ENCODE measurements at places on chromosomes 5 and 9. TPM values are rescaled to one million over a fixed set of nuclear protein-coding genes. Genes with fewer than 3 reads are reported as not detected.

DNA sequence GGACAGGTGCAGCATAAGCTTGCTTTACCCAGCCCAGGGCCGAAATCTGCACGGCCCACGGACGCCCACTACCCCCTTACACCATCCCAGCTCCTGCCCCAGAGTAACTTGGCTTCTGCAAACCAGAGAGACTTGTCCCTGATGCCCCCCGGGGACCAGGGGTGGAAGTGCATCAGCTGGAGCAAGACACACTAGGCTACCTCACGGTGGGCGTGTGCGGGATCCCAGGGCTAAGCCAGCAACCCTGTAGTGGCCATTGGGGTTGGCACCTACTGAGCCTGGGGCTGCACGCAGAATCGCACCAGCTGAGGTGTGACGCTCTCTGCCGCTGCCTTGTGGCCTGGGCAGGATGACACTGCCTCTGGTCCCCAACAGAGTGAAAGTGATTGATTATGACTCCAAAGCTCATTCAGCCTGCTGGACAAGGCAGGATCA, 6.1 kb upstream of the ZNF79 start:
- no peak overlapping the region for H3K27ac ChIP-seq
- no peak overlapping the region for H3K4me3 ChIP-seq
- no peaks in the 10 kb centered on the region for H3K27me3 ChIP-seq
- peaks cover 8% of the 10 kb centered on the region for H3K36me3 ChIP-seq
- no peak for DNase-seq

NINJ1 gene
- total RNA-seq: 33.7 TPM

MOB3B gene
- total RNA-seq: 14.6 TPM

ESM1 gene
- total RNA-seq: 0.23 TPM

- H3K4me1 ChIP-seq: peaks cover 6% of the 10 kb centered on the region
- H3K27ac ChIP-seq: no peak overlapping the region
- H3K36me3 ChIP-seq: peaks cover 13% of the 10 kb centered on the region
- H3K4me3 ChIP-seq: no peak overlapping the region
Measured at GRCh38 chr9:128887914-128888350, 6.0 kb downstream of the LRRC8A start.

UNC5A gene
- 0.11 TPM for total RNA-seq

BRD8 gene
- 89.0 TPM for total RNA-seq

DNAH5 gene
- total RNA-seq: 0.34 TPM

IL7R gene
- total RNA-seq: 0.25 TPM

DNA sequence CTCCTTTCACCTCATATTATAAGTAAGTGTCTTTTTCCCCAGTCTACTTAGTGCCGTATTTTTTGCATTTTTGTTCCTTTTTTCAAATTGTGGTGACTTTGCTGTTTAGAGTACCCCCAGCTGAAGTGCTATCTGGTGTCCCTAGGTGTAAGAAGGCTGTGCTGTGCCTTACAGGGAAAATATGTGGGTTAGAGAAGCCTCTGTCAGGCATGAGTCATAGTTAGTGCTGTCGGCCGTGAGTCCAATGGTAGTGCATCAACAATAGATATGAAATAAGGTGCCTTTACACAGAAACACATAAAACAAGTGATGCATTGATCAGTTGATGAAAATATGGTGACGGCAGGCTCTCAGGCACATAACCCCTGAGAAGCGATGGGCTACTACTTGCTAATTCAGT, 20.1 kb downstream of the SYK start:
- DNase-seq: no peak
- H3K36me3 ChIP-seq: peaks cover 5% of the 10 kb centered on the region
- no peak overlapping the region for H3K27ac ChIP-seq
- H3K4me1 ChIP-seq: no peaks in the 10 kb centered on the region
- no peak overlapping the region for H3K4me3 ChIP-seq

WNK2 gene
- 66.0 TPM for total RNA-seq

FCN2 gene
- not detected for total RNA-seq

GRCh38 chr5:96256795-96257470, 176.1 kb downstream of the PCSK1 start:
- H3K36me3 ChIP-seq: no peaks in the 10 kb centered on the region
- peak overlapping the region; percentile 44 for H3K27ac ChIP-seq
- no peak for DNase-seq
- no peak overlapping the region for H3K4me3 ChIP-seq
- no peaks in the 10 kb centered on the region for H3K27me3 ChIP-seq
- H3K4me1 ChIP-seq: peaks cover 20% of the 10 kb centered on the region

- H3K27me3 ChIP-seq: no peaks in the 10 kb centered on the region
- H3K4me3 ChIP-seq: no peak overlapping the region
Measured at GRCh38 chr9:117178596-117179375, 236.1 kb downstream of the ASTN2 start.

GRCh38 chr5:96885518-96886338, 9.4 kb downstream of the ERAP2 start:
- H3K4me3 ChIP-seq: no peak overlapping the region
- H3K4me1 ChIP-seq: peaks cover 12% of the 10 kb centered on the region
- no peak overlapping the region for H3K27ac ChIP-seq
- no peak for DNase-seq

GRCh38 chr5:147490989-147491388, 18.9 kb downstream of the DPYSL3 start:
- DNase-seq: no peak
- no peaks in the 10 kb centered on the region for H3K27me3 ChIP-seq
- no peak overlapping the region for H3K27ac ChIP-seq
- no peaks in the 10 kb centered on the region for H3K36me3 ChIP-seq
- no peak overlapping the region for H3K4me3 ChIP-seq

AMBP gene
- total RNA-seq: 0.22 TPM

DNA sequence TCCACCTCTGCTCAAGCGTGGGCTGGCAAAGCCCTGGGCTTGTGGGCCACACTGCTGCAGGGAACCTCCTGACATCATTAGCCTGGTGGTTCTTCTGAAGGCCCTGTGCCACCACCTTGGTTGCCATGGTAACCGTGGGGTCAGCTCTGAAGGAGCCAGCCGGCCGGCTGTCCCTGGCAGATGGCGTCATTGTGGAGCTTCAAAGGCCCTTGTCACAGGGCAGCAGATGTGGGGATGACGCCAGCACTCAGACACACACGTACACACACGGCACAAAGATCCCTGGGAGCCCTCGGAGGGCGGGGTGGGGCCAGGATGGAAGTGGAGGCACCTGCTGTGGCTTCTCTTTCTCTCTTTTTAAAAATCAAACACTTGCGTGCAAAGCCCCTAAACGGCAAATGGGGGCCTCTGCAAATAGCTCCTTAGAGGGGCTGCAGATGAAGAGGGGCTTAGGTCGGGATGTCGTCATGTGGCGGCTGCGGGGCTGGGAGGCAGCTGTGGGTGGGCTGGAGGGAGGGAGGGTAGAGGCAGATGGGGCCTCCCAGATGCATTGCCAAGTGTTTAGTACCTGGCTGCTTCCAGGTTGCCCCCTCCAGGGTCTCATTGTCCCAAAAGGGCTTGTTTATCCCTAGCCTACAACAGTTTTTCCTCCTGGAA, 19.5 kb upstream of the RPL26L1 start:
- H3K27me3 ChIP-seq: no peaks in the 10 kb centered on the region
- peaks cover 29% of the 10 kb centered on the region for H3K36me3 ChIP-seq
- no peak for DNase-seq
- peaks cover 21% of the 10 kb centered on the region for H3K4me1 ChIP-seq
- H3K27ac ChIP-seq: peak overlapping the region; percentile 56
- H3K4me3 ChIP-seq: no peak overlapping the region

DNA sequence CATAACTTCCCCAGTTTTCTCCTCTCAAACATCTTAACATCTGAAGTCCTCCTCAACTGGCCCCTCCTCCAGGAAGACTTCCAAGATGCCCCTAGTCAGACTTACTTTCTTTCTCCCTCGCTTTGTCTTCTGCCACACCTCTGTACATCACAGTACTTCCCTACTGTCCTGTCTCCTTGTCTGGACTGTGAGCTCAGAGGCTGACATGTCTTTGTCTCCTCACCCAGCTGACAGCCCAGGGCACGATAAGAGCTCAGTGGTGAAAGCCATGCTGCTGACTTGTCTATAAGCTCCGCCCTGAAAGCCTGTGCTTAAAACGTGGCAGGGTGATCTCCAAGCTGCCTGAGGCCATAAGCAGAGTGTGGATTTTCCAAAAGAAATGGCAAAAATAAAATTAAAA, 33.0 kb upstream of the SLC25A51 start:
- DNase-seq: no peak
- peaks cover 60% of the 10 kb centered on the region for H3K4me1 ChIP-seq
- no peaks in the 10 kb centered on the region for H3K27me3 ChIP-seq

DAB2 gene
- 58.1 TPM for total RNA-seq

- H3K27ac ChIP-seq: no peak overlapping the region
- H3K27me3 ChIP-seq: peaks cover 7% of the 10 kb centered on the region
- no peak overlapping the region for H3K4me3 ChIP-seq
- H3K36me3 ChIP-seq: no peaks in the 10 kb centered on the region
- no peak for DNase-seq
- H3K4me1 ChIP-seq: peaks cover 11% of the 10 kb centered on the region
Measured at GRCh38 chr5:66553916-66554575, 42.1 kb upstream of the MAST4 start.

C5orf52 gene
- not detected for total RNA-seq

TAF1L gene
- total RNA-seq: not detected

- H3K27ac ChIP-seq: no peak overlapping the region
- peaks cover 13% of the 10 kb centered on the region for H3K4me1 ChIP-seq
- DNase-seq: no peak
- no peaks in the 10 kb centered on the region for H3K27me3 ChIP-seq
- H3K4me3 ChIP-seq: no peak overlapping the region
Measured at GRCh38 chr5:95080030-95080429, 204.9 kb downstream of the MCTP1 start.

- H3K27me3 ChIP-seq: no peaks in the 10 kb centered on the region
- peaks cover 9% of the 10 kb centered on the region for H3K36me3 ChIP-seq
- no peaks in the 10 kb centered on the region for H3K4me1 ChIP-seq
- H3K27ac ChIP-seq: no peak overlapping the region
- no peak for DNase-seq
Measured at GRCh38 chr9:112620388-112620787, 97.5 kb downstream of the INIP start.

GRCh38 chr5:125298258-125298657, 551.8 kb upstream of the ZNF608 start:
- H3K27ac ChIP-seq: no peak overlapping the region
- no peak overlapping the region for H3K4me3 ChIP-seq
- no peaks in the 10 kb centered on the region for H3K36me3 ChIP-seq
- DNase-seq: no peak
- H3K4me1 ChIP-seq: peaks cover 36% of the 10 kb centered on the region
- no peaks in the 10 kb centered on the region for H3K27me3 ChIP-seq

STPG3 gene
- 0.18 TPM for total RNA-seq

PCDHB8 gene
- 2.4 TPM for total RNA-seq

- H3K4me3 ChIP-seq: no peak overlapping the region
- no peaks in the 10 kb centered on the region for H3K36me3 ChIP-seq
- H3K27me3 ChIP-seq: no peaks in the 10 kb centered on the region
Measured at GRCh38 chr9:134366223-134367031, 40.2 kb downstream of the RXRA start.

GRCh38 chr5:151537044-151537443, 54.1 kb downstream of the FAT2 start:
- no peak for DNase-seq
- peaks cover 2% of the 10 kb centered on the region for H3K4me1 ChIP-seq
- H3K27me3 ChIP-seq: no peaks in the 10 kb centered on the region
- H3K27ac ChIP-seq: no peak overlapping the region
- no peak overlapping the region for H3K4me3 ChIP-seq

DNA sequence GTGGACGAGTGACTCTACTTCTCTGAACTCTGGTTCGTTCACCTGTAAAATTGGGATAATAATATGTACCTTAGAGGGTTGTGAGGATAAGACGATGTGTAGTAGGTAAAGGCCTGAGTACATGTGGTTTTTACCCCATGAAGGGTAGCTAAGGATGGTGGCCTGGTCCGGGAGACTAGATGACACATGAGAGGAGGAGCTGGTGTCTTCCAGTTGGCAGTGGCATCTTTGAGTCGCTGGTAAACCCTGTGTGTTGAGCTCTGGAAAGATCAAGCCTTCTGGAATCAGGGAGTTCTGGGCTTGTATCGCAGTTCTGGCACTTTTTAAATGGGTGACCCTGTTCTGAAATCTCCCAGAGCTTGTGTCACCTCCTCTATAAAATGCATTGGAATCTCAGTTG, 166.4 kb upstream of the ZNF618 start:
- no peak overlapping the region for H3K27ac ChIP-seq
- DNase-seq: no peak
- H3K36me3 ChIP-seq: no peaks in the 10 kb centered on the region

- DNase-seq: peak; percentile 77
- peaks cover 12% of the 10 kb centered on the region for H3K36me3 ChIP-seq
- peak overlapping the region; percentile 88 for H3K27ac ChIP-seq
Measured at GRCh38 chr5:154446195-154447088, 645 bp downstream of the SAP30L start.

- H3K27ac ChIP-seq: no peak overlapping the region
- no peaks in the 10 kb centered on the region for H3K27me3 ChIP-seq
- no peak overlapping the region for H3K4me3 ChIP-seq
- peaks cover 5% of the 10 kb centered on the region for H3K36me3 ChIP-seq
Measured at GRCh38 chr5:50947906-50948683, 281.7 kb downstream of the PARP8 start.

DNA sequence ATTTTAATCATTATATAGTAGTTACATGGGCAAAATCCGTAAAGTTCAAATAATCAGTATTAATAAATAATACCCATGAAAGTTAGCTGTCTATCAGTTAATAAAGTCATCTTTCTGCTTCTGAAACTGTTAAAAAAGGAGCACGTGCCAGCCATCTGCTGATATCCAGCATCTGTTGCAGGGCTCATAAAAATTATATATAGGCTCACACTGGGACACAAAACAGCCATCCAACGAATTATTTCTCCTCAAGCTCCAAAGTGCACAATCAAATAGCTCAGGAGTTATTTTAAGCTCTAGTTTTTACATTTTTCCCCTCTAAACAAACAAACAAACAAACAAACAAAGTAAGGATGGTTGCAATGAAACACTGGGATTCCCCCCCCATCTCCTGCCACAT, 48.3 kb downstream of the MRPS27 start:
- H3K27me3 ChIP-seq: no peaks in the 10 kb centered on the region
- peaks cover 23% of the 10 kb centered on the region for H3K4me1 ChIP-seq
- H3K4me3 ChIP-seq: no peak overlapping the region
- H3K27ac ChIP-seq: peak overlapping the region; percentile 60

SOX30 gene
- not detected for total RNA-seq

ANKRD55 gene
- 0.18 TPM for total RNA-seq

- H3K27ac ChIP-seq: no peak overlapping the region
- no peaks in the 10 kb centered on the region for H3K27me3 ChIP-seq
- H3K4me1 ChIP-seq: peaks cover 17% of the 10 kb centered on the region
- no peak overlapping the region for H3K4me3 ChIP-seq
- H3K36me3 ChIP-seq: no peaks in the 10 kb centered on the region
- no peak for DNase-seq
Measured at GRCh38 chr9:72597181-72597517, 75.7 kb downstream of the TMC1 start.

PCDHA7 gene
- 4.2 TPM for total RNA-seq
